ENCODE measurements at places on chromosomes 7 and 10.

GRCh38 chr7:118878336-118878735 is 653.8 kb downstream of the ANKRD7 start:
- no peak for DNase-seq

DNA sequence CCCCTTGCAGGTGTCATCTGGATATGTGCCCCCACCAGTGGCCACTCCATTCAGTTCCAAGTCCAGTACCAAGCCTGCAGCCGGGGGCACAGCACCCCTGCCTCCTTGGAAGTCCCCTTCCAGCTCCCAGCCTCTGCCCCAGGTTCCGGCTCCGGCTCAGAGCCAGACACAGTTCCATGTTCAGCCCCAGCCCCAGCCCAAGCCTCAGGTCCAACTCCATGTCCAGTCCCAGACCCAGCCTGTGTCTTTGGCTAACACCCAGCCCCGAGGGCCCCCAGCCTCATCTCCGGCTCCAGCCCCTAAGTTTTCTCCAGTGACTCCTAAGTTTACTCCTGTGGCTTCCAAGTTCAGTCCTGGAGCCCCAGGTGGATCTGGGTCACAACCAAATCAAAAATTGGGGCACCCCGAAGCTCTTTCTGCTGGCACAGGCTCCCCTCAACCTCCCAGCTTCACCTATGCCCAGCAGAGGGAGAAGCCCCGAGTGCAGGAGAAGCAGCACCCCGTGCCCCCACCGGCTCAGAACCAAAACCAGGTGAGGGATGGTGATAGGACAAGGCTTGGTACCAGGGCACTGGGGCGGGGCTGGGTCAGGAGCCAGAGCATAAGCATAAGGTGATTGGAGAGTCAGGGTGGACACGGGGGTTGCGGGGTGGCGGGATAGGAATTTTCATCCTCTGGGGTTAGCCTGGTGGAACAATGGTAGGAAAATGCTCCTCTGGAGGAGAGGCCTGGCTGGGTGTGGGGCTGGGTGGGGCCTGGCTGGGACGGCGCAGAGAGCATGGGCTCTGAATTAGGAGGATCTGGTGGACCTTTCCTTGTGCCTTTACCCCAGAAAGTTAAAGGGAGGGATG is 1.9 kb downstream of the ZYX start:
- no peak for DNase-seq

- peak; percentile 83 for DNase-seq
Observed at GRCh38 chr7:76303202-76304147, 1.0 kb downstream of the HSPB1 start.

- peak; percentile 80 for DNase-seq
Observed at GRCh38 chr7:63899691-63900393, 98.8 kb upstream of the ZNF722 start.

DNA sequence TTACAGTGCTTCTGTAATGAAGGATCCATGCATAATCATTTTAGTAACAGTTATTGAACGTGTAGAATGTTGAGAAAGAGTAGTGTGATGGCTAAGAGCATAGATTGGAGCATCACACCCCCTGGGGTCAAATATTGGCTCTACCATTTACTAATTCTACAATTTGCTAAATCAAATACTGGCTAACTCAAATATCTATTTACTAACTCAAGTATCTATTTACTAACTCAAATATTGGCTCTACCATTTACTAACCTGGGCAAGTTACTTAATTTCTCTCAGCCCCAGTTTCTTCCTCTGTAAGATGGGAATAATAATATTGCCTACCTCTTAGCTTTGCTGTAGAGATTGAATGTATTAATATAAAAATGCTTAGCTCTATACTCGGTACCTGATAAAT is 64.0 kb downstream of the CDK14 start:
- DNase-seq: no peak

DNA sequence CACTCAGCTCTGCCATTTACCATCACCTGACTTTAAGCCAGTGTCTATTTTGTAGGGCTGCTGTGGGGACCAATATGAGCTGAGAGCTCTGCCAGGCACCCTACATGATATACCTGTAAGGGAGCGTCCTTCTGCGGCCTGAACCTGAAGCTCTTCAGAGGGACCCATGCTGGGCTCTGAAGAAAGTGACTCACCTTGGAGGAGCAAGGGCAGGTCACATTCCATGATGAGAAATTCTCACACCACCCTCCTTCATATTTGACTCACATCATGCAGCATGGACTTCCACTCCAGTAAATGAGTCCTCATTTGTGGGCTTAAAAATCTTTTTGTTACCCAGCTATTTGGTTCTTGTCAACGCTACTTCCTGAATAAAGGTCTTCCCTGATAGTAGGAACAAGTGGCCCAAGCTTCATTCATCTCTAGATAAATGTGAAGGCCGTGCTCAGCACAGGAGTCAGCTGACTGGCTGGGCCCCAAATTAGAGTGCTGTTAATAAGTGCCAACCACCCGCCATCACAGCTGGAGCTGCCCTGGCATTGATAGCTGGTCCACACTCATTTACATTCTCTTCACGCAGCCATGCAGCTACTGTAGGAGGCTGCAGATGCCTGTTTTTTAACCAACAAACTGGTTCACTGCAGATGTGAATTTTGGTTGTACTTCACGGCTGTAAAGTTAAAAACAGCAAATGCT is 78.4 kb downstream of the RNF216 start:
- DNase-seq: no peak

- DNase-seq: no peak
Observed at GRCh38 chr10:37707829-37708578, 149.4 kb downstream of the ZNF248 start.

DNA sequence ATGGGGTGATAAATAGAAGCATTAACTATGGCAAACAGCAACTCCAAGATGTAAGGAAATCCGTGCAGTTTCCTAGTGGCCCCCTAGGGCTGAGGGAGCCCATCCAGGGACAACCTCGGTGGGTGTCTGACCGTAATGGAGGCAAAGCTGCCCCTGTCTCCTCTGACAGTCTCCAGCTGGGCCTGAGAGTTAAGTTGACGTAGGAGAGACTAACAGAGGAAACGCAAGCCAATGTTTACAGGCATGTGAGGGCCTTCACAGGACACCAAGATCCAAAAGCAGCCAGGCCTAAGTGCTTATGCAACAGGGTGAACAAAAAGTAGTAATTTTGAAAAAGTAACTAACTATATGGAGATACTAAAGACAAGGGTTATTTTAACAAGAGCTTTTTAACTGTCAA is 330.0 kb upstream of the C7orf33 start:
- DNase-seq: no peak

GRCh38 chr7:113267885-113268284 is 149.5 kb upstream of the SMIM30 start:
- DNase-seq: no peak

- DNase-seq: no peak
Observed at GRCh38 chr7:115582956-115583355, 447.6 kb downstream of the TFEC start.

GRCh38 chr7:12315049-12315448 is 88.6 kb downstream of the VWDE start:
- no peak for DNase-seq

DNA sequence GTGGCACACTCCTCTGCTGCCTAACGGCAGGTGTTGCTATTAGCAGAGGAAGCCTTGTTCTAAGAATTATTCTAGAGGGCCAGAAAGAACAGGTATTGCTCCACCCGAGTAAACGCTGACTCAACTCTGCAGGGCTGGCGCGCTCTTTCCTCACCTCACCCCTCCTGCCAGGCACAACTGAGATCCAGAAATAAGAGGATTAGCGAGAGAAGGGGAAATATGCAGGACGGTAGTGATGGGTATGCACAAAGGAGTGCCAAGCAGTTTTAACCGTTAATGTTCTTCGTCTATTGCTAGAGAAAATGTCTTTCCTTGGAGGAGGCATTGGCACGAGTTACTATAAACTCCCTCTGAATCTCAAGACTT is 369 bp upstream of the SCIN start:
- no peak for DNase-seq

DNA sequence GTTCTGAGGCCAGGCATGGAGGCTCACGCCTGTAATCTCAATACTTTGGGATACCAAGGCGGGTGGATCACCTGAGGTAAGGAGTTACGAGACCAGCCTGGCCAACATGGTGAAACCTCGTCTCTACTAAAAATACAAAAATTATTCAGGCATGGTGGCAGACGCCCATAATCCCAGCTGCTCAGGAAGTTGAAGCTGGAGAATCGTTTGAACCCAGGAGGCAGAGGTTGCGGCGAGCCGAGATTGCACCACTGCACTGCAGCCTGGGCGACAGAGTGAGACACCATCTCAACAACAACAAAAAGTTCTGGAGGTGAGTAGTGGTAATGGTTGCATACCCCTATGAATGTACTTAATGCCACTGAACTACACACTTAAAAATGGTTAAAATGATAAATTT is 60.3 kb upstream of the SP4 start:
- DNase-seq: no peak

- DNase-seq: no peak
Observed at GRCh38 chr10:59227136-59227673, 50.8 kb downstream of the PHYHIPL start.

- no peak for DNase-seq
Observed at GRCh38 chr7:91194841-91195240, 69.4 kb upstream of the FZD1 start.

DNA sequence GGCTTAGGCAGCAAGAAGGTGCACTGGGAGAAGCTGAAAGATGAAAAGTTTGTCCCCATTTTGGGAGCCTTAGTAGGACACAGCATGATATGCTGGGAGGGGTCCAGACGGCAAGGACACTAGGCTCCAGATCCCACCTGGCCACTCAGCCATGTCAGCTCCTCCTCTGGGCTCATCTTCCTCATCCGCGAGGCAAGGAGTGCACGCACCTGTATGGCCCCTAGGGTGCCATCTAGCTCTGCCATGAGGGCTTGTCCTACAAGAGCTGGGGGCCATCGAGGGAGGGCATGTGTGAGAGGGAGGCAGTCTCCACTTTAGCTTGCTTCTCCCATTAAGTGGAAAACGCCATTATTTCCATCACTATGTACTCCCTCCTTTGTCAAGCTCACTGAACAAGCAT is 136.2 kb upstream of the ADAM12 start:
- no peak for DNase-seq

DNA sequence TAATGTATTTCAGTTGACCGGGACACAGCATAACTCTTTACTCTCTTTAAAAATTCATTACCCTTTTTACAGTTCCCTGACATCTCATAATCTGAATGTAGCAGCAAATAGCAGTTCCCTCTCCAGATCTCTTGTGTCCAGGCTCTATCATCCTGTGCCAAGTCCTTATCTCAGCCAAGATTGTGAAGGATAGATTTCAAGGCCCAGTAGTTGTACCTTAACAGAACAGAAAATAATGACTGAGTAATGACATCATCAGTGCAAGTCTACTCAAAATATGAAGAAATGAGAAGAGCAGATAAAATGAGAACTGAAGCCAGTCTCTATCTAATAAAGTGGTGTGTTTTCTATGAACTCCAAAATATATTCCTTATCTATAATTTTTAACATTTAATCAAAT is 92.6 kb downstream of the TFEC start:
- DNase-seq: no peak

DNA sequence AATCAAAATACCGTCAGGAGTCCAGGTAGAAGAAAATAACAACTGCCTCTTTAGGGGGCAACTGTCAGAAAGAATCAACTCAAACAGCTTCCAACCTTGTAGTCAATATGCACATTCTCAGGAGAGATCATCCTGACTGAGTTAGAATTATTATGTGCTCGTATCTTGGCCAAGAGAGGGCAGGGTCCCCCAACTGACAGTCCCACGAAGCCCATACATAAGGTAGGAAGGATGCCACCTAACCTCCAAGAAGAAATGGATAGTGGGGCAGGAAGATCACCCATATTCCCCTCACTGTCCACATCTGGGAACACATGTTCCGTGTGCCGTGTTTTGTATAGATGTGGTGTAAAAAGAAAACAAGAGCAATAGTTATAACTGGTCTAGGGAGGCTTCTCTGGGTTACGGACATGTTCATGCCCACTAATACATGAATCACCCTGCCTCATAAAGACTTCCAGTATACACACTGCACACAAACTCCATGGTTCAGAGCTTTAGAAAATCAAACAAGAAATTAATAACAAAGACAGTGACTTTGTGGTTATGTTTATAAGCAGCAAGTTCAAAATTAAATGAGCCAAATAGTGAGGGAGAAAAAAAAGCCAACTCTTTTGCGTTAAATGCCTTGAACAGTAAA is 295.6 kb downstream of the FGFR2 start:
- no peak for DNase-seq

DNA sequence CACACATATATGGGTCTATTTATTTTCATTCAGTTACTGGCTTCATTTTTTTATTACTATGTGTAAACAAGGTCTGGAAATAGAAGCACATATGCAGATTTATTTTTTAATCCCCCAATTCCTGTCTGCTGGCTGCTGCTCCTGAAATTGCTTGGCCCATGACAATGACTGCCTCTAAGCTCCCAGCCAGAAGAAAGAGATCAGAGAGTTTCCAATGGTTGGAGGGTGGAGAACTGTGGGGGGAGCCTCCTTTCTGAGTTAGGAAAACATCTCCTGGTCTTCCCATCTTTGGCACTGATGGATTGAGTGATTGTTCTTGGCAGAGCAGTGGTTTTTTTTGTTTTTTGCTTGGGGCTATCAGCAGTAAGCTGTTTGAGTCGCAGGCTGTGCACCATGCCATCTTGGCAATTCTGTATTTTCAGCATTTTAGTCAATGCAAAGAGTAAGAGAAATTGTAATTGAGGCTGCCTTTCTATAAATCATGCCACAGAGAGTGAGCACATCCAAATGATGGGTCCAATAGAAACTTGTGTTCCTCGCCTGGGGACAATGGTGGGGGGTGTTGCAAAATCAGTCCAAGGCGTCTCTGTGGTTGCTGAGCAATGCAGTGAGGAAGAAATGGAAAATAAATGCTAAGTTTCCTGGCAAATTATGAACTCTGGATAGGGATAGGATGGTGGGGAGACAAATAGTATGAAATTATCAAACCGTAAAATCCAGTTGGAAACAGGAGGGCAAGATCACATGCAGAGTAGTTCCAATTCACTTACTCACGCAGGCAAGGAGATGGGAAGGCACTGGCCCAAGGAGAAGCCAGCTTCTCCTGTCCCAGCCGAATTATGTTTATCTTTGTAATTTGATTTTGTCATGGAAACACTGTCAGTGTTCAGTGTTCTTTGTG is 382.4 kb downstream of the SORCS3 start:
- no peak for DNase-seq

- DNase-seq: no peak
Observed at GRCh38 chr7:70082099-70082611, 483.9 kb downstream of the AUTS2 start.
